SW480 (cell line): ENCODE measurements at places on chromosomes 1 and 21.

- DNase-seq = peak; percentile 22
These were observed 772 bp downstream of the ADAM15 start for GRCh38 chr1:155051777-155052398.

- DNase-seq = no peak
These were observed 140.1 kb downstream of the MACF1 start for GRCh38 chr1:39344394-39345154.

DNA sequence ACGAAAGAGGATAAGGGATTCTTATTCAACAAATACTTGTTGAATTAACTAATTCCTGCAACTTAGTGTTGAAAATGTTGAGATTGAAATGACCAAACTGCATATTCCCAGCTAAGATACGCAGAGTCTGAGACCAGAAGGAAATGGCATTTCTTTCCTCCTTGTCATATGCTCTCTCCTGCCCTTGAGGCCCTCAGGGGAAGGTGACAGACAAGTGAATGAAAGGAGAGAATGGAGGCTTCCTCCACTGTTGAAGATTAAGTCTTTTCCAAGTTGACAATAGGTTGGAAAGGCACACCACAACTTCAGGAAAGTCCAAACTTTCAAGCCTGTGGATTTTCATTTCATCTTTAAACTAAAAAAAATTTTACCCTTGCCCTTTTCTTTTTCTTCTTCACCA lies 3.1 kb upstream of the ZNF697 start:
- no peak for DNase-seq

DNA sequence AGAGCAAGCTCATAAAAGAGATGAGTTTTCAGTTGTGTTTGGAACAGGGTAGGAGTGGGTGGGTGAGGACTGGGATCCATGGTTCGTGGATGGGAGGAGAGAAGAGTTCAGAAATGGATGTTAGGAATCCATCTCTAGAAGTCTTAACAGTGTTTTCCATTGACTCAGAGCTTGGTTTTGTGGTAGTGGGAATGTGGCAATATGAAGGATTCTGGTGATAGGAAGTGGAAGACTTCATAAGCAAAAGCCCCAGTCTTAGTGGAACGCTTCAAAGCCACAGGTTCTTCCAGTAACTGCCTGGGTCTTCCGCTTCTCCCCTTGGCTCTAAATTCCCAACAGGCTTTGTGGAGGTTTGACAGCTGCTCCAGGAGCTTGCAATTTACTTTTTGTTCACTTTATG lies 167.9 kb downstream of the KCNJ6 start:
- DNase-seq = no peak

- DNase-seq = peak; percentile 41
These were observed 2.0 kb upstream of the C1orf174 start for GRCh38 chr1:3902111-3902511.

DNA sequence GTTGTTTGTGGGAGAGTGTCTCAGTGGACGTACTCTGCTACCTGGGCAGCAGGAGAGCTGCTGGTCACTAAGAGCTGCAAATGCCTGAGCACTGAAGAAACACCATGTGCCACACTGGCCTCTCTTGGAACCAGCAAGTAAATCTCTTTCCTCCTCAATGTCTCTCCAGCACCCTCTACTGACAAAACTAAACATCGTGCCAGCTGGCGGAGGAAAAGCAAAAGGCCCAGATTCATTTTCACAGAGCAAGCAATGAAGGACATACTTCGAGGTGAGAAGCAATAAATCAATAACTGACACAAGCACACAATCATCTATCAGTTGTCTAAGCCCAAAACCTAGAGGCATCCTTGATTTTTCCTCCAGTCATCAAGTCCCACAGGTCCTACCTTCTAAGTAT lies 78.1 kb downstream of the RERE start:
- DNase-seq = no peak
